ENCODE measurements at places on chromosomes 2 and 18.

DNA sequence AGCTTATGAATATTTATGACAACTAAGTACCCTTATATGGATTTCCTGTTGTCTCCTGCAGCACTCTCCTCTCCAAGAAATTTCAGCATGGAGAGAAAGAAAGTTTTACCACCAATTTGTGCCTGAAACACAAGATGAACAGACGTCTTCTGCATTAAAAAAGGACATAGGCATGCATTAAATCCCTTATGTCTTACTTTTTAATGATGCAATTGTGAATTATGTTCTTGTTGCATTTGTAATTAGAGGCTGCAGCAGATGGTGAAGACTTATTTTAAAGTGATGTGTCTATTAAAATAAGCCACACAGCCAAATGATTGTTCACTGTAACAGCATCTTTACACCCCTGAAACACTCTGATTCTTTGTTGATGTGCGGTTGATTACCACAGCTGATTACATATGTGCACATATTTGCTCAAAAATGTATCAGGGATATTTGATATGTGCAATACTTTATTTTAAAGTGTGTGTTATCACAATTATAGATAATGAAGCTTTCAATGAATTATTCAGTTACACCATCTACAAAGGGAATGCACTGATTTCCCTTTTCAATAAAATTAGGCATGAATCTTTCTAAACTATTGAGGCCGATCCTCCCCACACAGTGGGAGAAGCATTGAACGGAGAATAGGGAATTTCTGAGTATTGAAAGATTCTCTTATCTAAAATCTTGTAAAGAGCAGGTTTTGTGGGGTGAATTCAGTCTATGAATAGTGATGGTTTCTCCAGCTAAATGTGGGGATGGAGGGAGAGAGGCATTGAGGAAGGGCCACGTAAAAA is 585.1 kb downstream of the SLC4A3 start:
- no peak for DNase-seq

GRCh38 chr2:95349568-95350322 is 52.6 kb downstream of the KCNIP3 start:
- no peak for DNase-seq

GRCh38 chr2:106534471-106534870 is 47.3 kb downstream of the CD8B2 start:
- DNase-seq, result no peak

DNA sequence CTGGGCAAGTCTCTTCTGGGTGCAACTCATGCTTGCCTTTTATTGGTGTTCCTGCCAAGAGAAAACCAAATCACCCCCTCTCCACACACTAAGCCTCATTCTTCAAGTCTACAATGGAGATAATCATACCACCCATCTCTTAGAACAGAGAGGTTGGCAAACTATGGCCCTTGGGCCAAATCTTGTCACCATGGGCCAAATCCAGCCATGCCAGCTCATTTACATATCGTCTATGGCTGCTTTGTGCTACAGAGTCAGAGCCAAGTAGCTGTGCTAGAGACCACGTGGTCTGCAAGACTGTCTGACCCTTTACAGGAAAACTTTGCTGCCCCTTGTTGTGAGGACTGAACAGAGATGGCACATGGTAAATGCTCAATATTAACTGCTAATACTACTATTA is 270.3 kb upstream of the PARD3B start:
- no peak for DNase-seq

GRCh38 chr2:10094271-10094814 is 14.1 kb upstream of the CYS1 start:
- no peak for DNase-seq

DNA sequence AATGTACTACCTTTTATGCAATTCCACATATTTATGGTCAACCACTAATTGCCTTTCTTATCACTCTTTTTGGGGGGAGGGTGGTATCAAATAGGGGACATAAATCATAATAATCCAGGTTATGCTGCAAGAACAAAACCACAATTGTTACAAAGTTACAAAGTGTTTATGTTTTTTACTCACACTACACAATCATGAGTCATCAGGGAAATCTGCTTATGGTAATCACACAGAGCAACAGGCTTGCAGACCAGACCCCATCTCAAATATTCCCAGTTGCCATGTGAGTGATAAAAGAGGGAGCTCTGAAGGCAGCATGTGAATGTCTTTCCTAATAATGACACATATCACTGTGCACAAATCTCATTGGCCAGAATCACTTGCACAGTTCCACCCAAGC is 304.7 kb upstream of the TMEFF2 start:
- DNase-seq, result no peak

DNA sequence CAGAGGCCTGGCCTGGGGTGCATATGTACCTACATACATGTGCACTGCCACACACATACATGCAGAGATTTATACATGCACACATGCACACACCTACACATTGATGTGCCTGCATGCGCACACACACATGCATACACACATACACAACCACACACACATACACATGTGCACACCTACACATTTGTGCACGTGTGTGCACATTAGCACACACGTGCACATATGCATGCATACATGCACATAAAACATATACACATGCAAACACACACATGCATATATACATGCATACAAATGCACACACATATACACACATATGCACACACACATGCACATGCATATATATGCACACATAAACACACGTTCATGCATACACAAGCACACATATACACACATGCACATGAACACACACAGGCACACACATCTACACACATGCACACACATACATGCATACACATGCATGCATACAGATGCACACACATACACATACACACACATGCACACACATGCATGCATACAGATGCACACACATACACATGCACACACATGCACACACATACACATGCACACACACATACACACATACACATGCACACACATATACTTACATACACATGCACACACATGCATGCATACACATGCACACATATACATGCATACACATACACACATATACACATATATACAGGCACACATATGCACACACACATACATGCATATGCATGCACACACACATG is 23.6 kb upstream of the OTOS start:
- no peak for DNase-seq

GRCh38 chr2:28632791-28633190 is 118.8 kb upstream of the PPP1CB start:
- no peak for DNase-seq

GRCh38 chr18:44036501-44036900 is 644.2 kb upstream of the SETBP1 start:
- DNase-seq, result no peak

GRCh38 chr2:175621821-175622220 is 380.2 kb downstream of the LNPK start:
- DNase-seq, result no peak

GRCh38 chr2:187956906-187957534 is 334.7 kb upstream of the GULP1 start:
- DNase-seq, result peak; percentile 1

- no peak for DNase-seq
Observed at GRCh38 chr2:48719480-48720177, 35.9 kb downstream of the LHCGR start.

GRCh38 chr2:37851828-37852584 is 73.1 kb upstream of the RMDN2 start:
- no peak for DNase-seq

DNA sequence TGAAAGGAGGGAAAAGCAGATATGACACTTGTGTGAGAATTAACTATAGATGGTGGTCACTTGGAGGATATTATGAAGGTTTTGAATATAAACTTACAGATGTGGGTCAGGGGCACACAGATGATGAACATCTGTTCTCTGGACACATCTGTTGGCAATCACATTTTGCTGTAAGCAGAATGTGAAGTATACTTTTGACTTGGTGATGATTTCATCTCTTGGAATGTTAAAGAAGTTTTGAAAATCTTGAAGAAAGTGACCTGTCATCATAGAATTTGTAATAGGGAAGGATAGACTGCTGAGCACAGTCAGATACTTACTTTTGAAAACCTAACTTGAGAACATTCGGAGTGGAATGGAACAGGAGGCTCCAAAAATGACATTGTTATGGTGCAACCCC is 40.2 kb downstream of the PIKFYVE start:
- no peak for DNase-seq

GRCh38 chr2:237178396-237178795 is 92.7 kb downstream of the COPS8 start:
- DNase-seq, result no peak

All from renal cortex interstitium (tissue), 15 donors.